Activated T-cell treated with anti-CD3 and anti-CD28 coated beads, Interleukin-2, amount 50 U/mL, for 24 hours (primary cell): ENCODE measurements at places on chromosomes 16 and 17.

- peaks cover 21% of the 10 kb centered on the region for H3K36me3 ChIP-seq
- peak overlapping the region; percentile 97 for H3K27ac ChIP-seq
- DNase-seq = peak; percentile 66
- peak overlapping the region; percentile 56 for H3K4me3 ChIP-seq
- peaks cover 25% of the 10 kb centered on the region for H3K4me1 ChIP-seq
These were observed 27.8 kb downstream of the CASKIN2 start for GRCh38 chr17:75487351-75488070.

DNA sequence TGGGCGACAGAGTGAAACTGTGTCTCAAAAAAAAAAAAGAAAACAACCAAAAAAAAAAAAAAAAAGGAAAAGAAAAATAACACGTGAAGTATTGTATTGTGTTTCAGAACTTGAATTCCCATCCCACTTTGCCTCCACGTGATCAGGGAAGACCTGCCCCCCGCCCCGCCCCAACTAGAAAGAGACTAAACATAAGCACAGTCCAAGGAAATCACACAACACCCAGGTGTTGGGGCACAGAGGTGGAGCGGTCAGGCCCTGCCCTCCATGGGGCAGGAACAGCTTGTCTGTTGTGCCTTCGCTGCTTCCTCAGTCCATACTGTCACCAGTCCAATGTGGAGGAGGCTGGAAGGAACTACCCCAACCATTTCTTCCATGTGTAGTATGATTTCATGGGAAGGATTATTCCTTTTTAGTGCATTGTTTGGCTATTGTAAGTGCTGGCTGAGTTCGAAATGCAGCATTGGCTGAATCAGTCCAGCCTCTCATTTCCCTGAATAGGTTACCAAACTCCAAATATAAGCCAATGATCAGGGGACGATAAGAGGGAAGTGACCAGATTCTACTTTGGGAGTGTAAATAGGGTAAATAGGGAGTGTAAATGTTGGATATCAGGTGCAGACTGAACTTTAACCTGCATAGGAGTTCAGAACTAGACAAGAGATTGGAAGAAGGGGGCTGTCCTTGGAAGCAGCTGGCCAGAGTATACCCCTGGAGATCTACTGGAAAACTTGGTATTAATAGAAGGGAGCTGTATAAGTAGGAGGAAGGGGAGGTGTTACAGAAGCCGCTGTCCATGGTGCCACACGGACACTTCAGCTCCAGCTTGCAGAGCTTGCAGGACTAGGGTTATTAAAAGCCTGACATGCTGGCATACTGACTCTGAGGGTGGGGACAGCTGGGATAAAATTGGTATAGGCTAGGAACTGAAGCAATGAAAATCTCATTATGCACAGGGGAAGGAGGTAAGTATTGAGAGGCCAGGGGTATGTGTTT, 50.7 kb downstream of the TANGO6 start:
- no peak overlapping the region for H3K27ac ChIP-seq
- no peak for DNase-seq
- H3K27me3 ChIP-seq = no peaks in the 10 kb centered on the region
- peaks cover 31% of the 10 kb centered on the region for H3K36me3 ChIP-seq
- H3K4me3 ChIP-seq = no peak overlapping the region

- no peak overlapping the region for H3K27ac ChIP-seq
- no peak for DNase-seq
- H3K36me3 ChIP-seq = no peaks in the 10 kb centered on the region
- H3K4me3 ChIP-seq = no peak overlapping the region
- peaks cover 20% of the 10 kb centered on the region for H3K27me3 ChIP-seq
These were observed 42.5 kb upstream of the ASIC2 start for GRCh38 chr17:33335491-33336173.

DNA sequence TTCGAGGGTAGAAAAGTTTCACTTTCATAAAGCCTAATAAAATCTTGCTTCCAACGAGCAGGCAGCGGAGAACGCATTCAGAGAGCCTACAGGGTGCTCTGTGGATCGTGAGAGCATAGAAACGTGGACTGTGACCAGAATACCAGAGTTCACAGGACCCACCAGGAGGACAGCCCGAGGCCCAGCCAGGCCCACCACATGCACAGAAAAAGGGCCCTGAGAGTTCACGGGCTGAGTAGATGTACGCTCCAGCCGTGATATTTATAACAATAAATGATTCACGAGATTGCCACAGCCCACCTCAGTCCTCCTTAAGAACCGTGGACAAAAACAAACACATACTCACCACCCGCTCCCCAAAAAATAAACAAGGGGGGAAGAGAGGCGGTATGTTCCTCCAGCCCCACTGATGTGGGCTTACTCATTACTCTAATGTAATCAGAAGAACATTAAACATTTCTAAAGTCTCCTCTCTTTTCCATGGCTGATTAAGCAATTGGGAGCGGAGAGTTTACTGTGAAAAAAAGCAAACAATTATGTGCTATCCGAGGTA, 207.2 kb downstream of the C16orf78 start:
- H3K27ac ChIP-seq = no peak overlapping the region
- no peaks in the 10 kb centered on the region for H3K4me1 ChIP-seq
- no peak for DNase-seq
- no peaks in the 10 kb centered on the region for H3K36me3 ChIP-seq

DNA sequence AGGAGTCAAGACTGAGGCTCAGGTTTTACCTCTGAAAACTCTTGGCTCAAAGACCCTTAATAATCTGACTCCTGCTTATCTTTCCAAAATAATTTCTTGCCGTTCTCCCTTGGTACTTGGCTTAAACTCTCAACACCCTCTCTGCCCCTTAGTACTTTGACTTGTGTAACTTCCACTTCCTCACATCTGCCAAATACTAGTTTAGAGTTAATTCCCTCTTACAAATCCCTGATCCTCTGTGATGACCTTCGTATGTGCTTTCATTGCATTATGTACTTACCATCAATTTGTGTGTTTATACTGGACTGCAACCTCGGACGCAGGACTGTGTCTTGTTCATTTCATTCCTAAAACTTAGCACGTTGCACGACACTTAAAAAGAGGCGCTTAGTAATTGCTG, 35.2 kb downstream of the ZNF207 start:
- H3K4me1 ChIP-seq = peaks cover 11% of the 10 kb centered on the region
- H3K27me3 ChIP-seq = no peaks in the 10 kb centered on the region
- H3K27ac ChIP-seq = peak overlapping the region; percentile 1
- peaks cover 68% of the 10 kb centered on the region for H3K36me3 ChIP-seq
